ENCODE measurements at places on chromosomes 3 and 15. TPM values are rescaled to one million over a fixed set of nuclear protein-coding genes. Genes with fewer than 3 reads are reported as not detected.

GUCA1C gene
- total RNA-seq, result not detected

UBE3A gene
- total RNA-seq, result 103 TPM

RETNLB gene
- total RNA-seq, result not detected

DNA sequence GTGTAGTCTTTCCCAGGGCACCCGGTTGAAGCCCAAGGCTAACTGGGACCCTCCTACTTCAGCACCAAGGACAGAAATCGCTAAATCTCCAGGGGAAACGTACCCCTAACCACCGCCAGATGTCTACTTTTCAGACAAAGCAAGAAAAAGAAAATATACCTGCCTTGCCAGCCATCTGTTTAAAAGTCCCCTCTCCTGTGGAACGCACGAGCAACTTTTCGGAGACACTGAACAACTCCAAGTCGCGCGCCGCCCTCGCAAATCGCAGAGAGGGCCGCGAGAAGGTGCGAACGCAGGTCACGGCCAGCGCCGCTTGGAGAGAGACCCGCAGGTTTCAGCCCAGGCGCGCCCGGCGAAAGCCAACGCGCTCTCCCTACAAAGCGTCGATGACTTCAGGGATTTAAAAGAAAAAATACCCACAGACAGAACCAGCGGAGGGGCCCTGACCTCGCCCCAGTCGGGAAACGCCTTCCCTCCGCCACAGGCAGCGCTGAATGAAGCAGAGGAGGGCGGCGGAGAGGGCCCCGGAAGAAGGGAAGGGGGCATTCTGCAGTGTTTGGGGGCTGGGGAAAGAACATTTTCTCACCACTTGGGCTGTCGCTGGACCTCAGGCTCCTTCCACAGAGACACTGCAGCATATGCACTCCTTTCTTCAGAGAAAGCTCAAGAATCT, 213.1 kb downstream of the FGF12 start:
- no peaks in the 10 kb centered on the region for H3K36me3 ChIP-seq
- no peaks in the 10 kb centered on the region for H3K4me1 ChIP-seq
- no peak overlapping the region for H3K27ac ChIP-seq
- H3K4me3 ChIP-seq, result no peak overlapping the region

All from K562 (cell line).